ENCODE measurements at places on chromosomes 7 and 10.
A peak's percentile ranks its signal among the peaks of the same experiment; 100 is the strongest.

DNA sequence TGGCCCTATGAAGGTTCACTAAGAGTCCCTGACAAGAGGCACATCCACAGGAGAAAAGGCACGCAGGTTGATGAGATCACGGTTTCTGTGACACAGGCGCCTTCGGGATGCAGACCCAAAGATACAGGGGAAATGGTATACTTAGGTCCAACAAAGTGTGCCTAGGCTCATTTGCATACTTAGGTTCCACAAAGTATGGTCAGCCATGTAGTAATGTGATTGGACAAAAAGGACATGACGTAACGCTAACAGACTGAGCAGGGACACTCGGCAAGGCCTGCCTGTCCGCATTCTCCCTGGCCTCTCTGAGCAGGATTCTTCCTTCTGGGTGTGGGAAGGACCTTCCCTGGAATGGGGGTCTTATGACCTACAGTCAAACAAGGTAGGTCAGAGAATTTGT, 190.6 kb downstream of the CELF2 start:
- DNase-seq: no peak

DNA sequence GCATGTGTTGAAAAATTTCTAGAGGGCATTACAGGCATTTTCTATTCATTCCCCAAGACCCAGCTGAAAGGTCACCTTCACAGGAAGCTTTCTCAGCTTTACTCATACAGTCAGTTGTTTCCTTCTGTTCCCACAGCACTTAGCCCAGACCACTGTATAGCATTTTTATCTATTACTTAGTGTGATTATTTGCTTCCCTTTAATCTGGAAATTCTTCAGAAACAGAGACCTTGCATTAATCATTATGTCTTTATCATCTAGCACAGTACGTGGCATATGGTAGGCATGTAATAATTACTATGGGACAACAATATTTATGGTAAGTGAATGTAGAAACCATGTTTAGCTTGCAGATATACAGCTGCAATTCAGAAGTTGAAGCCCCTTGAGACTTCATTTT, 38.2 kb upstream of the CDK6 start:
- DNase-seq: no peak

DNA sequence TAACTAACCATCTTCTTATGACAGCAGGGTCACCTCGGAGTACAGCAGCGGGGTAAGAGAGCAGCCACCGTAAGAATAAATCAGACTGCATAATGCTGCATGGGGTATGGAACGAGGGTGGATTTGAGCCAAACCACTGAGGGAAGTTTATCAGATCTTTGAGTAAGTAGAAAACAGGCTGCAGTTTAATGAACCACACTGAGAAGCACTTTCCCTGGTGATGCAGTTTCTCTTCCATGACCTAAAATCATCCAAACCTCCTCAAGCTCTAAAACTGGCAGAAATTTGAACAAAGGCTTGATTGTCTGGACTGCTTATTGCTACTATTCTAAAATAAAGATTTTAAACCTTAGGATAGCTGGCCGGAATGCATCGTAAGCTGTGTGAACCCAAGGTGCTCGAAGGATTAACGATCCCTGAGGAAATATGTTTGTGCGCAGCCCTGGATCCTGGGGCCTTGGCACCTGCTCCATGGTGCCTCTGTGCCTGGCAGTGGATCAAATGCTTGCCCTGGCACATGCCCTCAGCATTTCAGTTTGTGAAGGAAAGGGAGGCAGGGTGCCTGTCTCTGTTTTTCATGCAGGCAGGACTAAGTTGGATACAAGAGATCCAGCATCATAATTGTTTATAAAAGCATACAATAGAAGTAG, 322.7 kb downstream of the LHFPL3 start:
- no peak for DNase-seq

DNA sequence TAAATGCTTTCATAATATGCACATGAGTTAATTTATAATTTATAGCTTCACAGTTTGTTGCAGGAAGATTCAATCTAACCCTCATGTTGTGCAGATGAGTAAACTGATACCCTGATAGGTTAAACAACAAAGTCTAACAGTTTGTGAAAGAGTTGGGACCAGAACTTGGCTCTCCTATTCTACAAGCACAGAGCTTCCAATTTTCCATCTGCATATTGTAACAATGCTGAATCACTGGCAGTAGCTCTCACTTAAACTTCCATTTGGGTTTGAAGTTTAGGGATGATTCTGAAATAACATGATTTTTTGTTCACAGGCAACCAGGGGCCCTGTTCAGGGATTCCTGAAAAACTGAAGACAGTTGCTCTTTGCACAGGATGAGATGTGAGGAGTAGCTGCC, 179.3 kb downstream of the XPNPEP1 start:
- no peak for DNase-seq

GRCh38 chr10:88190123-88190522, 326.7 kb downstream of the PTEN start:
- DNase-seq: no peak

DNA sequence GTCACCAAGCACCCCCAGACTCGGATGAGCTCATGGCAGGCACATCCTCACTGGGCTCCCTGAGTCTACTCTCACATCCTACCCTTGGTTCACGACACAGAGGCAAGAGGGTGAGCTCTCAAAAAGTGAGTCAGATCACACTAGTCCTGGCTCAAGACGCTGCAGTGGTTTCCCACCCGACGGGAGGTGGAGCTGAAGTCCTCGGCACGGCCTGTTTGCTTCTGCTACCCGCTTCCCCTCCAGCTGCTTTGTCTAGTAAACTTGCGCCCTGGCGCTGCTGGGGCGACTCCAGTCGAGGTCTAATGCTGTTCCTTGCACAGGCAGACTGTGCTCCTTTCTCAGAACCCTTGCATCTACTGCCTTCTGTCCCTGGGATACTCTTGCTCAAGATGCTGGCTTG, 13.5 kb upstream of the SFMBT2 start:
- DNase-seq: no peak

GRCh38 chr7:17168416-17168815, 130.0 kb upstream of the AHR start:
- DNase-seq: no peak

DNA sequence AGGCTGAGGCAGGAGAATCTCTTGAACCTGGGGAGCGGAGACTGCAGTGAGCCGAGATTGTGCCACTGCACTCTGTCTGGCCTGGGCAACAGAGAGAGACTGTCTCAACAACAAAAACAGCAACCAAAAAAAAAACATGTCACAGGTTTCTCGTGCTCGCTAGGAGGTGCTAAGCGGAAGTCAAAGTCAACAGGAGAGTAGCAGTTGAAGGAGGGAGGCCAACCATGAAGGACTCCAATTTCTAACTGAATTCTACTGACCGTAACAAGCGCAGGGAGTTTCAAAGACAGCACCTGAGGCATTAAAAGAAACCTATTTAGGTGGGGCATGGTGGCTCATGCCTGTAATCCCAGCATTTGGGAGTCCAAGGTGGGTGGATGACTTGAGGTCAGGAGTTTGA, 19.4 kb downstream of the KIN start:
- no peak for DNase-seq

- no peak for DNase-seq
These were observed 1.1 kb upstream of the AQP1 start for GRCh38 chr7:30910411-30911073.

DNA sequence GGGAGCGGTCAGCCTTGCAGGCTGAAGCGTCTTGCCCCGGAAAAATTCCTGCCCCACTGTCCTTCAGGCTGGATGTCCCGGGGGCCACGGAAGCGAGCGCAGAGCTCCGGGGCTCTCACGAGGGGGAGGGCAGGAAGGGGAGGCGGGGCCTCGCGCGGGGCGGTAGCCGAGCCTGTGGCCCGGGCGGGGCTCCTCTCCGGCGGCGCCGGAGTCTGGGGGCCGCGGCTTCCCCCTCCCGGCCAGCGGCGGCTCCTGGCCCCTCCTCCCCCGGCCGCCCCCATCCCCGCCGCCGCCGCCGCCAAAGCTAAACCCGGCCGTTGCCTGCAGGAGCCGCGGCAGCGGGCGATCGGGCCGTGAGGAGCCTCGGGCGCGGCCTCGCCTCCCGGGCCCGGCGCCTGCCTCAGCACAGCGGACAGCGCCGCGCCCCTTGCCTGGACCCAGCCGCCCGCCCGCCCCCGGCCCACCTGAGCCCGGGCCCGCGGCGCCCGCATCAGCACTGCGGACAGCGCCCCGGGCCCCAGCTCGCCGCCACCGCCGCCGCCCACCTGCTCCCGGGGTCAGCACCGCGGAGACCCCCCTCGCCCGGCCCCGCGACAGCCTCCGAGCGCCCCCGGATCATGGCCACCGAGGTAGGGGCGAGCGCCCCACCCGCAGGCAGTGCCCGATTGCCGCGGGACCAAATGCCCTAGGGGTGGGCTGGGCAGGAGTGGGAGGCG, at the start of gene GOLGA7B:
TSS of gene GOLGA7B (plus strand) at position 157 of the 716 bp plus-strand sequence. CDS start at position 618, 461 bp downstream.
- peak; percentile 24 for DNase-seq

DNA sequence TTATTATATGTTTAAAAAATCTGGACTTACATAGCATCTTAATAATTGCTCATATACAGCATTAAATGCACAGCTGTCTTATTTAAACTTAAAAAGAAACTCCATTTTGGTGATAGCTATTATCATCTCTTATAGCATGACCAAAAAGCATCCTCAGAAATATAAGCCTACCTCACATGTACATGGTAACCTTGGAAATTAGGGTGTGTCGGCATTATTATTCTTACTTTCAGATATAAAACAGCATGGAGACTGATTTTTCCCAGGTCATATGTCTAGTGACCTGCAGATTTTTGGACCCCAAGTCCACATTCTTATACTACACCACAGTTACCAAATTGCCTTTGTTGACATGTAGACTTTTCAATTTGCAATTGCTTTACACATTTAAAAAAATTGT, 29.1 kb upstream of the ITGB1 start:
- no peak for DNase-seq

- DNase-seq: no peak
These were observed 12.1 kb downstream of the DOCK1 start for GRCh38 chr10:126917375-126917774.

DNA sequence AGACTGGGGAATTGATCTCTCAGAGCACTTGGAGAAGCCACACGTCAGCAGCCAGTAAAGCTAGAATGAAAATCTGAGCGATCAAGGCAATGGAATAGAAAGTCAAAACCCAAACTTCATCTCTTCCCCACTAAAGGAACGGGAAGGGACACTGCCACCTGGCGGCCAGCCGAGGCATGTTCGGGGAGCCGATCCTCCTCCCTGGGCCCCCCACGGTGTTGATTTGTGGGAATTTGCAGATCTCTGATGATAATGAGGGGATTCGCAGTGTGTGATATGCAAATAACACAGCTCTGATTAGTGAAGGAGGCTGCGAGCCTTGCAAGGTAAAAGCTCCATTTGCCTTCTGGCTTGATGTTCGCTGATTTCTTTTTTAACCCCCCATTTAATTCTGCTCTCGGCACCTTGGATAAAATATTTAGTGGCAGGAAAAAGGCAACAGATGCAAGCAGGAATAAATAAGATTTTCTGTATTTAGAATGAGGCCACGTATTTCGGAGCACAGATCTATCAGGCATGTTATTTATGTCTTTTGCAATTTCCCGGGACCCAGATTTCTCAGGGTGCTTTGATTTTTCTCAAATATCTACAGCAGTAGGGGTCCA, 258.6 kb downstream of the PAXIP1 start:
- DNase-seq: no peak

GRCh38 chr7:151187409-151188251, 580 bp upstream of the ASB10 start:
- DNase-seq: no peak

DNA sequence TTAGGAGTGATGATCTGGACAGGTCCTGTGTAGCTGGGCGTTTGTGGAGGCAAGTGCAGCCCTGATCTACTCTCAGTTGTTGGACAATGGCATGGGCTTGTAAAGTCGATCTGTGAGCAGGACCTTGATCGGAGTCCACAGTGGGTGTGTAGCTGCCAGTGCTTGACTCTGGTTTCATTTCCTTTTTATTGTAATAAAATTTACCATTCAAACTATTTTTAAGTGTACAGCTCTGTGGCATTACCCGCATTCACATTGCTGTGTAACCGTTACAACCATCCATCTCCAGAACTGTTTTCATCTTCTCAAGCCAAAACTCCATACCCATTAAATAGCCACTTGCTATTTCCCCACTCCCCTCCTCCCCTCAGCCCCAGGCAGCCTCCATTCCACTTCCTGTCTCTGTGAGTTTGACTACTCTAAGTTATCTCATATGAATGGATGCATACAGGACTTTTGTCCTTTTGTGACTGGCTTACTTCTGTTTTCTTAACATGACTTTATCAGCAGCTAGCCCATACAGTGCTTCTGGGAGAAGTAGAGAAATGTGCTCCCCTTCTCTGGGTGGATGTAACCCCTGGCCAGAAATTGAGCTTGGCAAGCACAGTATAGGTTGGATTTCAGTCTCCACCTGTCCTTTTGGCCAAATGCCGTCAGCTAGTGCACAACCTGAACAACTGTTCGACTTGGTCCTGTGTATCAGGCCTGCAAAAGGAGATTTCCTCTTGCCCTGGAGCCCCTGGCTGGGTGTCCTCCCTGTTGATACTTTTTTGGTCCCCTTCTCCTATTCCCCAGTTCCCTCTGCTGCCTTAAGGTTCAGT, 180.0 kb downstream of the LRMDA start:
- DNase-seq: no peak

- no peak for DNase-seq
These were observed 86.0 kb upstream of the ZNF479 start for GRCh38 chr7:57218196-57218716.

- no peak for DNase-seq
These were observed 65.8 kb upstream of the CAMK2B start for GRCh38 chr7:44391171-44391570.

DNA sequence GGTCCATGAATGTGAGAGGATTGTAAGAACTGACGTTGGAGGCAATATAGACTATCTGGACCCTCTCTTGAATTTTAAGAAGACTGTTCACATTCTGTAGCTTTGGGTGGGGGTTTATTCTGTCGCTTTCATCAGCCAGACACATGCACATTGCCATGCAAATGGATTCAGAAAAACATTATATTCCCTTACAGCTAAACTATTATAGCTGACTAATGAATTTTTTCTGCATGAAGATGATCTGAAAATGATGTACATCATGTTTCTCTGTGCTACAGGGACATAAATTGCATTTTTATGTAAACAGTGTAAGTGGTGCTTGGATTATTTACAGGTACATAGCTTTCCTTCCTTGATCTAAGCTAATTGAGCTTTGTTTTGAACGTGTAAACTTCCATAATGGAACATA, 1.5 kb downstream of the MET start:
- DNase-seq: no peak

- DNase-seq: no peak
These were observed 2.5 kb upstream of the TMEM178B start for GRCh38 chr7:141071260-141071854.

- DNase-seq: no peak
These were observed 36.3 kb upstream of the ANTXRL start for GRCh38 chr10:46250481-46250880.

GRCh38 chr7:121938429-121938996, 65.6 kb downstream of the PTPRZ1 start:
- no peak for DNase-seq

GRCh38 chr7:128876586-128876977, 13.9 kb downstream of the ATP6V1F start:
- DNase-seq: no peak

GRCh38 chr7:121639705-121640104, 233.3 kb upstream of the PTPRZ1 start:
- no peak for DNase-seq

DNA sequence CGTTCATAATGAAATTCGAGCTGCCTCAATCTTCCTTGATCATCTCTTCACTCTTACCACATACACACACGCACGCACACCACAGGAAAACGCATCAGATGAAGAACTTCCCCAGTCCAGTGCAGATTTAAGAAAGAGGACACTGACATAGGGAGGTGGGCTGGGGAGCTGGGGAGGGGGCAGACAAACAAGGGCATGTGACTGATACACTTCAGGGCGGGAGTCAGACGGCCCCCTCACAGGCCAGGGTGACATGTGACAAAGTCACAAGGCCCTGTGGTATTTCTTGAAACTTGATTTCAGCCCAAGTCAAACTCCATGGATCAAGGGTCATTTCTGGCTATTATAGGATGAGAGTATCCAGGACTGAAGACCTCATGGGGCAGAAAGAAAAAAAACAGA, 82.6 kb downstream of the KCNMA1 start:
- DNase-seq: no peak
